Astrocyte of the hippocampus (primary cell): ENCODE measurements at places on chromosomes 2 and 18.

DNA sequence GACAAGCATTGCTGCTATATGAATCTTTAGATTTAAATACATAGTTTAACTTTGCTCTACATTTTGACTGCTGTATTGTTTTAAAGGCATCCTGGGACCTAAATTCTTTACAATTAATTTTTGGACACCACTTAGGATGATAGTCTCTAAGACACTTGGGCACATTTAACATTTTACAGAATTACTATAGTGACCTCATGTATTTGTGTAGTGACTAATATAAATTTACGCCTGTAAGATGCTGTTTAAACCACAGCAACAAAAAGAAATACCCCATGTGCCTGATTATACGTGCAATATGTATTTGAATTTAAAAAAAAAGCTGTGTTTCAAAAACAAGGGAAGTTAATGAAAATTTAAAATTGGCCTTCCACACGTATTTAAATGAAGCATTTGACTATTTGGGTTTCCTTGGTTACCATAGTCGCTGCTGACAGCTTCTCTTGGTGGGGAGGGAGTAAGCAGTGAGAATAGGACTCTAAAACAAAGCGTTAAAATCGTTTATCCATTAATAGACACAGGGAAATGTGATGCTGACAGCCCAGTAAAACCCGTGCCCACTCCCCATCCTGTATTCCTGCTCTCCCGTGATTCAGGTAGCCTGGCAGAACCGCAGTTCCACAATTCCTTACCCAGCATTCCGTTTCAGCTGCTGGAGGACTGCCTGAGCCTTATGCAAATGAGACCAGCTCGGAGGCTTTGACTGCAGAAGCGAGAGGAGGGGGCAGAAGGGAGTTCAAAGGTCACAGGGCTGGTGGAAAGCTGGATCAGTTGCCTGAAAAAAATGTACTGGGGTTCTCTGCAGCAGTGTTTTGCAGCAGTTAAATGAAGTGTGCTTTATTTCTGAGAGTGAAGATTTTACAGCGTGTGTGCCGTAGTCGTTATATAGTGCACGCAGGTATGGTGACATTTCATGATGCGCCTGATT, 104.3 kb downstream of the CSRNP3 start:
- DNase-seq: peak; percentile 83

DNA sequence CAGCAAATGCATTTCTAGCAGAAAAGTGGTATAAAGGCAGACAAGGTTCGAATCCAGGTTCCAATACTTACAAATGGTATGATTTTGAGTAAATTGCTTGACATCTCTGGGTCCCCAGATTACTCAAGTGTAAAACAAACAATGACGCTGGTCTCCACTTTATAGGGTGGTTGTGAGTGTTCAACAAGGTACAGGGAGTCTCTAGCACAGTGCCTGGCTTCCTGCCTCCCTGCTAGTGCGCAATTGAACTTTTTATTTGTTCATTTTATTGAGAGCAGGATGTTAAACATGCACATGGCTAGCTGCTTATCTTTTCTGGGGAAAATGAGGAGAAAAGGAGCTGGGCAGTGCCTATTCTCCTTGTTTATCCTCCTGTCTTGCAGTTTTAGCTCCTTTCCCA, 74.9 kb upstream of the MYL1 start:
- DNase-seq: no peak

DNA sequence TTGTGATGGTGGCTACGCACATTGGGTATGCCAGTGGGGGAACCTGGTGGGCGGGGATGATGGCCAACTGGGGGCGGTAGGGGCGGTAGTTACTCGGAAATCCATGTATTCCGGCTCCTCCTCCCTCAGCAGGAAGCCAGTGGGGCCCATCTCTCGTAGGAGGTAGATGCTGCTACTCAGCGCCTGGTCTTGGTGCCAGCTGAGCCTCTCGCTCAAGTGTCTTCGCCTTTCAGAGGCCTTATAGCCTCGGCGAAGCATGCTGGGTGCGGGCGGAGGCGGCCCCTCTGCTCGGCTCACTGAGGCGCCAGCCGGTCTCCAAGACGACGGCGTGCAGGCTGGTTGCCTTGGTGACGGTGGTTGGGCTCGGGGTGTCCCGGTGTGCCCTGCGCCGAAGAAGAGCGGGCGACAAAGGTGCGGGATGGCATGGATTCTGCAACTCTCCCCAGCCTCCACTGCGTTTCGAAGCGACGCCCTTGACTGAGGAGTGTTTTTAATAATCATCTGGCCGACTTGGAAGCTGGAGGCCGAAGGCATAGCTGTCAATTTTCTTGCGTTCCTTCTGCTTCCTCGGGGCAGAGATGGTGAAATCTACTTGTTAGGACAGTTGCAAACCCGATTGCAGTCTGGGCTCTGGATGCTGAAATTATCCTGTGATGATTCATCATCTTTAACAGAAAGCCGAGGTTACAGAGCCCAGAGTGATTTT, at the start of gene ZSWIM2:
TSS of gene ZSWIM2 (minus strand) at position 298 of the 706 bp plus-strand sequence. CDS start at position 258, 40 bp downstream.
- DNase-seq: peak; percentile 86

DNA sequence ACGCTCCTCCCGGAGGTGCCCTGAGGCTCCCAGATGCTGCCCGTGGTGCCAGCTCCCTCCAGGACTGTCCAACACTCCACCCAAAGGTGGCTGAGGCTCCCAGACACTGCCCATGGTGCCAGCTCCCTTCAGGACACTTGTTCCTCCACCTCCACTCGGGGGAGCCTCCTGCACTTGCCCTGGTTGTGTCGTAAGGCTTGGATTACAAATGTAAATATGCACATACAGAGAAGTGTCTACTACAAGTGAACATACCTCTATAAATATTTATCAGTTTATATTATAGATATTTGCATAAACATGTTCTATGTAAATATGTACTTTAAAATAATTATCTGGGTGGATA, 143.3 kb downstream of the PXDN start:
- no peak for DNase-seq

DNA sequence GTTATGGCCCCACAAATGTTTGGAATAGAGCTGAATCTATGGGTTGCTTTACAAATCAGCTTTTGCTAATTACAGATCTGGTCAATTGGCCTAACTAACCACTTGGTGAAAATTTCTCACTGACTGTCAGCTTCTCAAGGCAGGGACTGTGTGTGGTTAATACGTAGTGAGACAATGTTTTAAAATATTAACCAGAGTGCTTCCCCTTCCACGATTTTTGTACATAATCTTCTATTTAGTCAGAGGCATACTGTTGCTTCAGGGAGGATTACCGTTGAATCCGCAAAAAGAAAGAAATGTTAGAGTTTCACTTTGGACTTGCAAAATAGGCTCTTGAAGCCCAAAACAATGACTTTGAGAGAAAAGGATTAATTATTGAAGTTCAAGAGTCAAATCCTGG, 14.9 kb upstream of the KCNS3 start:
- DNase-seq: no peak

GRCh38 chr18:62387257-62387656, 62.1 kb downstream of the TNFRSF11A start:
- no peak for DNase-seq

DNA sequence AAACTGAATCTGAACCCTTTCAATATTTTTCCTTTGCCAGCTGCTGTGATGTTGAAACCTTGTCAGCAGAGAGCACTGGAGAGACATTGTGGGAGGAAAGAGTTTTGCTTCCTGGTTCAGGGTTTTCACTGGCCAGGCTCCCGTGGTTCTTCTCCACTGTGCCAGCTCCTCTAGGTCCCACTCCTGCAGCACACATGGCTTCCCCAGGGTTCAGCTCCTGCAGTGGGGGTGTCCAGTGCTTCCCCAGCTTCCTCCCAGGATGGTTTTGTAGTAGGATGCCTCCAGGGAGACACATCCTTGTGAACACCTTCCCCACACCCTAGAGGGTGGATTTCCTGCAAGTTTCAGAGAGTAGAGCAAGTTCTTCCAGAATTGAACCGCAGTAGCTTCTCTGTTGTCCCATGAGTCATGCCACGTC, 24.0 kb upstream of the SULT1C3 start:
- DNase-seq: peak; percentile 18

GRCh38 chr2:197777823-197778407, 7.2 kb downstream of the BOLL start:
- DNase-seq: peak; percentile 51
